ENCODE measurements at places on chromosomes 12 and 14.
A peak's percentile ranks its signal among the peaks of the same experiment; 100 is the strongest.

- DNase-seq, result no peak
Observed at GRCh38 chr12:7749442-7749841, 2.3 kb upstream of the CLEC4C start.

DNA sequence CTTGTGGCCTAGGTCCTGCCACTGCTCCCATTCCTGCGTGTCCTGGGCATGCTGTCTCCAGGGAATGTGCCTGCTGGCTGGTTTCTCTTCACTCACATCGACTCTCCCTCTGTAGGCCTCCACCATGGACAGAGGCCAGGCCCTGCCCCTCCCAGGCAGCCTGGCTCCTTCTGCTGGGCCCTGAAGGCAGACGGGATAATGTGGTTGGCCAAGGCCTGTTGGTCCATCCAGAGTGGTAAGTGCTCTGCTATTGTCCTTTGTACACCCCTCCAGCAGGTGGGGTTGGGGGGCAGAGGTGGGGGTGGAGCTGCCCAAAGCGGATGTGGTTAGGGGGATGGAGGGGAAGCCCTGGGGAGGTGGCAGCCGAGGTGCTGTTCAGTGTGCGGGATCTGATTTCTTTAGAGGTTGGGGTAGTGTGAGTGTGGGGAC, 9.5 kb upstream of the NR4A1 start:
- no peak for DNase-seq

DNA sequence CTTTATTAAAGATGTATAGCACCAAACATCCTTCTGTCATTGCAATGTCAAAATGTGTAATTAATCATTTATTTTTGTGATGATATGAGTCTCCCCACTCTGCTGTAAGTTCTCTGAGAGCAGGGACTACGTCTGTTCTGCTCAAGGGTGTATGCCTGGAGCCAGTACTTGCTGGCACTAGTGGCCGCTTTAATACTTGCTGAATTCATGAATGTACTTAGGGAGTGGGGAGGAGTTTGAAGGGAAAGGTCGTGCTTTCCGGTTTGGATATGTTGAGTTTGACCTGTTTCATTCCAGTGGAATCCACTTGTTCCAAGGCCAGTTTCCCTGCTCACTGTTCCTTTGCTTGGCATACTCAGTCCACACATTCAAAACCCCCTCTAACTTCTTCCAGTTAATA, 1.9 kb upstream of the DCAF5 start:
- no peak for DNase-seq

DNA sequence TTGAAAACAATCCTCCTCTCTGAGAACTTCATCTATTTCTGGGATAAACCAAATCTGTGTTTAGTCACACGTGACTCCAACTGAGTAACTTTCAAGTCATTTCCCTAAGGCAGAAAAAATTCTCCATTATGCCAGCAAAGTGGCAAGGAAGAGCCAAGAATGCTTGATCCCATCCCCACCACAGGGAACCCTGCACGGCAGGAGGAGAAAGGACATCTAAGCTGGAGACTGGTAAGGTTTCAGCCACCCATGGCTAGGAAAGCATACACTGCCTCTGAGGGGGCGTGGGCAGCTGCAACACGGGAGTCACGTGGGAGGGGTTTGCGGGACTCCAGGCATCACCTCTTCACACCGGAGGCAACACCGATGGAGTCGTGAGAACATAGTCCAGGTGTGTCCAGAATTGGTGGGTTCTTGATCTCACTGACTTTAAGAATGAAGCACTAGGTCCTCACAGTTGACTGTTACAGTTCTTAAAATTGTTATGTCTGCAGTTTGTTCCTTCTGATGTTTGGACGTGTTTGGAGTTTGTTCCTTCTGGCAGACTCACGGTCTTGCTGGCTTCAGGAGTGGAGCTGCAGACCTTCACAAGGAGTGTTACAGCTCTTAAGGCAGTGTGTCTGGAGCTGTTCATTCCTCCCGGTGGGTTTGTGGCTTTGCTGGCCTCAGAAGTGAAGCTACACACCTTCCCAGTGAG, 2.7 kb upstream of the SIVA1 start:
- DNase-seq, result no peak

- no peak for DNase-seq
Observed at GRCh38 chr12:31007153-31007495, 66.5 kb upstream of the DDX11 start.

- peak; percentile 32 for DNase-seq
Observed at GRCh38 chr14:75268633-75269550, 9.7 kb upstream of the FOS start.

DNA sequence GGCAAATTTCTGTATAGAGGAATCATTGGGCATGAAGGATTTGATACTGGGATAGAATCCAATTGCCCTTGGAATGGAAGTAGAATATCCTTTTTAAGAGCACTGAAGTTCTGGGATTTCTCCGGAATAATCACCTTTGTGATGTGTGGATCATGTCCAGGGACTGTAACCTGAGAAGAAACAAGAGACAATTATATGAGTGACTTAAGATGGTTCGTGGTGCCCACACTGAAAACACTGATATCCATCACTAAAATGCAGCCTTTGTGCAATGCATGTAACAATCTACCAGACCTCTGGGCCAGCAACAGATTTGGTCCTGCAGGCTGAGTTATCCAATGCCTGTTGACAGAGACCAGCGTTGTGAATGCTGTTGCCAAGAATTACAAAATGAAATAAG, 48.5 kb downstream of the MDM2 start:
- no peak for DNase-seq

- no peak for DNase-seq
Observed at GRCh38 chr12:50924131-50924438, 28.3 kb upstream of the HIGD1C start.

DNA sequence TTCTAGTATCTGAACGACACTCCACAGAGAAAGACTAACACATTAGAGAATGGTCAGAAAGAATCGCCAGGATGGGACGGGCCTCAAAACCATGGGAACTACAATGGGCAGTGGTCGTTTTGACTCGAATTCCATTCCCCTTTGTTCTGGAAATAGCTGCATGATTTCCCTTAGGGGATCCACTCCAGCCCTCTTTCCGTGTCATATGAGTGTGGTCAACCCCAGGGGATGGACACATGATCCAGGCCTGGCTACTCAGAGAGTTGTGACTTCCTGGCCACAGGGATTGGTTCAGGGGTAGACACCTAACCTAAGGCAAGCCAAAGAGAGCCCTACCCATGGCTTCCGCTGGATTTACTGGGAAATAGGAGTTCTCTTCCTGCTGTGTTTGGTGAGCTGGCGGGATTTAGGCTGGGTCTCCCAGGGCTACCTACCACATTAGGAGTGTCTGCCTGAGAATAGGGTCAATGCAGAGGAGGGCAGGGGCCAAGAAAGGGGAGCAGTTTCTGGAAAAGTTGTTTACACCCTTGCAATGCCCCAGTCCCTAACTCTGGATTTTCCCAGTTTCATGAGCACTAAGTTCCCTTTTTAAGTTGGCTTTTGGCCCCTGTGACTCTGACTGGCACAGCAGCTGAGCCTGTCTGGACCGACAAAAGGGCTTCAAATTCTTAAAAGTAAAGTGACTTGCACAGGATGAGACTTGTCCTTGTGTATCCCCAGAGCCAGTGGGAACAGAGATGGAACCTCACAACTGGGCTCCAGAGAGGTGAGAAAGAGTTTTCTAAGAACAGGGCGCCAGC, 28.1 kb upstream of the GPATCH2L start:
- DNase-seq, result no peak

DNA sequence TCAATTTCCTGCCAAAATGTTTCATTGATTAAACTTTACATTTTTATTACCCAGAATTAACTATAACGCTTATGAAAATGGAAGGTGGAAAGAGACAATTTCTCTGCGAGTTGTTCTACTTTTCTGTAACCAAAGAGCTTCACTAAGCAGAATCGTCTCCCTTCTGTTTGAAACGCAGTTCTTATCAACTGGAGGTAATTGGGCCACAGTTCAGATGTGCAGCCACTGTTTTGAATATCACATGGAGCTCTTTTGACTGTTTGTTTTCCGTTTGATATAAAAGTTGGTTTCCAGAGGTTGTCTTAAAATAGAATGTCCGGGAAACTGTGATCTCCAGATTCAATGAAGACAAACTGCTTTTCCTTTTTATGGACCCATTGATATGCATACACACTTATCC, 183.3 kb upstream of the SEL1L start:
- DNase-seq, result no peak

DNA sequence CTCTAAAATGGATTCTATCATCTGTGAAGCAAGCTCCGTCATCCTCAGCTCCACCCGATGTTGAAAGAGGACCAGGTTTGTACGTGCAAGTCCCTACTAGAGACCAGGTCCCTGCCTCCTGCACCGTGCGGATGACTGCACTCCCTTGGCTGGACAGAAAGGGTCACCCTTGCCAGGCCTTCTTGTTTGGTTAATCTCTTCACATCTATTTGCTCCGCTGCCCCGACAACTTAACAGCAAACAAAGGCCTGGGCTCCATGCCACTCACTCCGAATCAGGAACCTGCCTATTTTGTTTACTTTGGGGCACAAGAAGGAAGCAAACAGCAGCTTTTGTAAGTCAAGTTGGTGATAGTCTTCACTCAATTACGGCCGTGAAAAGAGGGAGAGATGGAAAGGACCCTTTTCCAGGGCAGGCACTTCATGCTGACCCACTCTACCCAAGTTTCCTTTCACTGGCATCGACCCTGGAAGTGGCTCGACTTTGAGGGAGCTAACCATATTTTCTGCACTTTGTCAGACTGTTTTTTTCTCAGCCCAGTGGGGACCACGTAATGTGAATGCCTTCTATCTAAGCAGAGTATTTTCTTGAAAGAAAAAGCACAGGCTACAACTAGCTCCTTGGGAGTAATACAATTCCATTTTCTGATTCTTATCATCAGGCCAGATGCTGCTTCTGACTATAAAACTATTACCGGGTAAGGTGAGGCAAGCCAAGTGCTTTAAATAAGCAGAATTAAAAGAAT, 202.6 kb downstream of the FOXN3 start:
- DNase-seq, result no peak

DNA sequence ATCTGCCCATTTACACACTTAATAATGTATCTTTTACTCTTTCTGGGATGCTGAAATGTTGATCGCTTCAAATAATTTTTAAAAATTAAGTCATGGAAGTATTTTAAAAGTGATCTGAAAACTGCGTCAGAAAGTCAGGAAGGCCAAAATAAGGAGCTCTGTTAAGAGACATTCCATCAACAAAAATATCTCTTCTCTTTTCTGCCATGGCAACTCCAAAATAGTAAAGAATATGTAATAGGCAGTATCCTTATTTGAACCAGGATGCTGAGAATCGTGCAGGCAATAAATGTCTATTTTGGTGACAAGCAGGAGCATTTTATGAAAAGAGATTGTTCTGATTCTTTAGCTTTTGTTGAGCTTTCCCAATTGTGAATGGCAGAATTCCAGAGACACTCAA, 81.8 kb upstream of the PPP1R12A start:
- DNase-seq, result no peak

GRCh38 chr12:116490471-116490870, 68.7 kb upstream of the MAP1LC3B2 start:
- no peak for DNase-seq

DNA sequence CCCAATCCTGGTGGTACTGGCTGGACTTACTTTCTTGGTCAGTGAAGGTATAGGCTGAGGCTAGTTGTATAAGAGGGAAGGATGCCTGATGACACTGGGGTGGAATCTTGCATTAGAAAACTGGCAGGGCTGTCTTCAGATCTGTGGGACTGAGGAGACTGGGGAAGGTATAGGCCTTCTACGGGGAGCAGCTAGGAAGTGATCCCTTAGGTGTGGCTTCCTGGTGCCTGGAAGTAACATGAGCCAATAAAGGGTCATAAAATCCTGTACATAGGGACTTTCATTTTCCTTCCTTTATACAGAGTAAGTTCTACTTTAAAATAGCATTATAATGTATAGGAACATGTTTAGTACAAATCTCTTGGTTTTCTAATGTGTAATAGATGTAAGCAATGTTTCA, 716.8 kb downstream of the LRFN5 start:
- DNase-seq, result no peak

- no peak for DNase-seq
Observed at GRCh38 chr12:94203796-94204195, 55.4 kb downstream of the PLXNC1 start.

DNA sequence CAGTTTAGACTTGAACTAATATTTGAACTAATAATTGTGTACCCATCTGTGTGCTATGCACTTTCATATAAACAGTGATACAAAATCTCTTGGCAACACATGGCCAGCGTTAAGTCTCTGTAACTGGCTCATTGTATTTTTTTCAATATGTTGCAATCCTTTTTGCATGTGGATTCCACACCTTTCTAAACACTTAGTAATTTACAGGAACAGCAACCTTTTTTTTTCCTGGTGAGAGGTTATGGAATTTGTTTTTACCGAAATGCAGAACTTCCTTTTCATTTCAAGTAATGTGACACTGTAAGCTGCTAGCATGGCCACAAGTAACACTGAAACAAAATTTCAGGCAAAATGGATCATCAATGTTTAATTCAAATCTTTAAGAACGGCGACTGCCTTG, 45.4 kb upstream of the EPS8 start:
- DNase-seq, result no peak

DNA sequence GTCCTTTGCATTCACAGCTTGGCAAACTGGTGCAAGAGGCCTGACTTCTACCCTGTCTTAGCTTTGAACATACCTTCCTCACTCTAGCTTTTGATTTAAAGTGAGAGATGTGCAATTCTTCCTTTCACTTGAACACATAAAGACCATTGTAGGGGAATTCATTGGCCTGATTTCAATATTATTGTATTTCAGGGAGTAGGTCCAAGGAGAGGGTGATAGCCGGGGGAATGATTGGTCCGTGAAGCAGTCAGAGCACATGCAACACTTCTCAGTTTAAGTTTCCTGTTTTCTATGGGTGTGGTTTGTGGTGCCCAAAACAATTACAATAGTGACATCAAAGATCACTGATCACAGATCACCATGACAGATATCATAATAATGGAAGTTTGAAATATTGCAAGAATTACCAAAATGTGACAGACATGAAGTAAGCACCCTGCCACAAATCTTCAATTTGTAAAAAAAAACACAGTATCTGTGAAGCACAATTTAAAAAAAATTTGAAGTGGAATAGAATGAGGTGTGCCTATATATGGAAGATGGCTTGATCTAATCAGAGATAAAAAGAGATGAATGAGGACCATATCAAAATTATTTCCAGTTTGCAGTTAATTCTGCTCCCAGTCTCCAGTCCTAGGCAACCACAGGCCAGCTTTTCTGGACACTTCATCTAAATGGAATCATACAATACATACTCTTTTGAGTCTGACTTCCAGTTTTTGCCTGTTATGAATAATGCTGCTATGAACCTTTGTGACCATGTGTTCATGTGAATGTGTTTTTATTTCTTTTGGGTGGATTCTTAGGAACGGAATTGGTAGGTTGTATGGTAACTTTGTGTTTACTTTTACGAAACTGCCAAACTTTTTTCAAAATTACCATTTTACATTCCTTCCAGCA, 23.2 kb downstream of the BORCS5 start:
- no peak for DNase-seq

All from SIG-M5 (cell line).